Activated CD4-positive, alpha-beta memory T cell treated with anti-CD3 and anti-CD28 coated beads for 36 hours (primary cell): ENCODE measurements at places on chromosomes 13 and 19. TPM values are rescaled to one million over a fixed set of nuclear protein-coding genes. Genes with fewer than 3 reads are reported as not detected.

The RASGRP4 gene
- total RNA-seq = 7.4 TPM

The KLHL1 gene
- total RNA-seq = not detected

The ZNF221 gene
- total RNA-seq = 1.0 TPM

The PODNL1 gene
- total RNA-seq = 0.50 TPM

The IGSF23 gene
- total RNA-seq = not detected

GRCh38 chr19:40284501-40285352 is at the start of gene AKT2:
TSS of gene AKT2 (minus strand) at chr19:40285345. CDS start at chr19:40265267, 20,078 bp downstream.
- DNase-seq = peak; percentile 74

DNA sequence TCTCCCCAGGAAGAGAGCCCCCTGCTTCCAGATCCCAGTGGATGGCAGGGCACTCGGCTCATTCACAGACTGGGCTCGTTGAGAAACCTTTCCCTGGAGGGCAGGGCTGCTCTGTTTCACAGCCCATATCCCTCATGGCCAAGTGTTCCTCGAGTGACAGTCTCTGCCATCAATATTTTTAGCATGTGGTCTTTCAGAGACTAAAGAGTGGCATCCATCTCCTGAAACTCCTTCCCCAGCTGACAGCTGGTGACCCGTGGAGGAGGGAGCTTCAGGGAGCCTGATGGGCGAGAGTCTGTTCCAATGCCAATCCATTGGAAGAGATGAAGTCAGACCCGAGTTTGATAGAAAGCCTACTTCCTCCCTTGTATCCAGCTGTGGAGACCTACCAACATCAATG is 30.7 kb upstream of the ALOX5AP start:
- DNase-seq = no peak

GRCh38 chr19:51331716-51332115 is 10.2 kb downstream of the VSIG10L start:
- DNase-seq = no peak

DNA sequence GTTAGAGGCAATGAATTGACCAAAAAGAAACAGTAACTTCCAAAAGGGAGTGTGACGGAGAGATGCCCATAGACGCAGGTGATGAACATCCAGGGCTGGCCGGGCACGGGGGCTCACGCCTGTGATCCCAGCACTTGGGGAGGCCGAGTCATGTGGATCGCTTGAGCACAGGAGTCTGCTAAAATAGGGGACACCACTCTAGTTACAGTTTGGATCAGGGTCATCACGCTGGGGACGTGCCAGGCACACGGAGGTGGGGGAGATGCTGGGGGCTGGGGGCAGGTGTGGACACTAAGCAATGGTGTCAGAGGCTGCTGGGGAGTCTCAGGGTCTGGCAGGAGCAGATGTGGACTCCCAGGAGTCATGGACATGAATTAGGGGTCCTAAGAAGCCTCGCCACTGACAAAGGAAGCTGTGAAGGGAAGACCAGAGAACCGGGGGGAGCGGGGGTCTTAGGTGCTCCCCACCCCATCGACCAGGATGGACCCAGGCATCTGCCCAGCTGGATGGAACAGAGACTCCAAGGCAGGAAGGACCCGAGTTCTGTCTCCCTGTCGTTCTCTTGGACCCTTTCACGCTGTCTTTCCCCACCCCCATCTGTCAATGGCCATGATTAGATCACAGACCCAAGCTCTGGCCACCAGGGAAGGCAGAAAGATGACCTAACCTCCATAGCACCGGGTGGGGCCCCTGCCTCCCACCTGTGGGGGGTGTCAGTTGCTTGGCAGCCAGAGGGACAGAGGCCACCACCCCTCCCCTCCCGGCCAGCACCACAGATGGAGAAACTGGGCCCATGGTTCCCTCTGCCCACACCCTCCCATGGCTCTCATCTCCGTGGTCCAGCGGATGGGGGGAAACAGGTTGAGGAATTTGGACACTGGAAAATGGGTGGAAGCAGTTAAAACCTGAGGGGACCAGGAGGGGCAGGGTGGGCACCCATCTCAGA is 19.6 kb downstream of the CCDC8 start:
- no peak for DNase-seq

DNA sequence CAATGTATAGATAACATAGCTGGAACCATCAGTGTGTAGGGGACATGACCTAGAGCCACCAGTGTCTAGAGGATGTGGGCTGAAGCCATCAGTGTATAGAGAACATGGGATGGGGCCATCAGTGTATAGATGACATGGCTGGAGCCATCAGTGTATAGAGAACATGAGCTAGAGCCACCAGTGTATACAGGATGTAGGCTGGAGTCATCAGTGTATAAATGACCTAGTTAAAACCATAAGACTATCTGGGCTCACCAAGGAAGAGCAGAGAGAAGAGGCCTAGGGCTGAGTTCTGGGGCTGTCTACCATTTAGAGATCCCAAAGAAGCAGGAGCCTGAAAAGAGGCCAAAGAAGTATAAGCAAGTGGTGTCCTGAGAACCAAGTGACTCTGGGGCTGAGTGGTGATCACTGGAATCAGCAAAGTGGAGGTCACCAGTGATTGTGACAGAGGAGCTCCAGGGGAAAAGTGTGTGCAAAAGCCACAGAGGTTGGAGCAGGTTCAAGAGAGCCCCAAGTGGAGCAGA is 41.0 kb downstream of the RFX2 start:
- DNase-seq = peak; percentile 20

GRCh38 chr13:86813198-86813597 is 858.0 kb upstream of the SLITRK5 start:
- no peak for DNase-seq

- no peak for DNase-seq
Observed at GRCh38 chr13:51044023-51044665, 66.9 kb downstream of the C13orf42 start.

DNA sequence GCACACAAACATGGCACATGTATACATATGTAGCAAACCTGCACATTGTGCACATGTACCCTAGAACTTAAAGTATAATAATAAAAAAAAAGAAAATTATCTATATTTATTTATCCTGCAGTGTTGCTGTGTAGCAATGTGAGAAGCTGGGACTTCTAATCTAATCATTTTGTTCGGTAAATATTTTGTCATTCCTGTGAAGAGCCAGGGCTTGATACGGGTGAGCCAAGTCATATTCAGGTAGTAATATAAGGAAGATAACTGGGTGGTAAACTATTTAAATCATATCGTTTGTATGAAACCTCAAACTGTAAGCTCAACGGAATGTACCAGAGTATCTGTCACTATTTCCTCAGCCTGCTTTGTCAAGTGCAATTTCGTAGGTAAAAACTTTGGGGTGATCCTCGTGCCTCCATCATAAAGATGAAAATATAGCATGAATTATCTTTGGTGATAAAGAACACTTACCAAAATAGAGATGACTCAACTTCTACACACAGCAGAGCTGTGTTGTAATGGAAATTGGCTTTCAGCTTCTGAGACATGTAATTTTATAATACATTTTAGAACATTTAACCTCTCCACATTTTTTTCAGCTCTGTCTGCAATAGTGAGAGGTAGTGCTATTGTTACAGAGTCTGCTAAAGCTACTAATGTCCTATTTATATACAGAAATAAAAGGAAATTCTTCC is 92.9 kb downstream of the PCDH9 start:
- DNase-seq = no peak

- no peak for DNase-seq
Observed at GRCh38 chr13:112895521-112896465, 73.2 kb upstream of the MCF2L start.

DNA sequence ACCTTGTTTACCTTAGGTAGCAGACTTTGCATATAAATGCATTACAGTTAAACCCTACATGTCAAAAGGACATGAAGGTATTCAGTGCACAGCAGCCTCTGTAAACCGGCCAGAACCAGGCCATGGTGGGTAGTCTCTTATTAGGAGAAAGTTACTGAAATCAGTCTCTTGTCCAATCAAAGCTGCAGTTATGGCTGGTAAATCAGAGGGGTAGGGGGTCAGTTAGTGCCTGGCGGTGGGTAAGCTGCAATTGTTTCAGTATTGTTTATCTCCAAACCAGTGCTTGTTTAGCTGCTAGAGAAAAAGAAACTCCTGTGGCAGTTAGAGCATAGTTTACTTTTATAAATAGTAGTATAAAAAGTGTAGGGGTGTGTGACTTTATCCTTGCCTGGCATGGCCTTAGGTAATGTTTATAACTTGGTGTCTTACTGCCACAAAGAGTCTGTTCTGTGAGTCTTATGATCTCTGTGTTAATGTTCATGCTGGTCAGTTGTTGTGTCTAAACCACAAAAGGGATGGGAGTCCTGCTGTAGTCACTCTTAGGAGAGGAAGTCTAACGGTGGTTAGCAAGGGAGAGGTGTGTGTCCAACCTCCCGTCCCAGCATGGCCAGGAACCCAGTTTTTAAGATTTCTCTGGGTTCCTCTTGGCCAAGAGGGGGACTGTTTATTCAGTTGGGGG is 28.0 kb downstream of the CHST8 start:
- no peak for DNase-seq

- no peak for DNase-seq
Observed at GRCh38 chr19:30671622-30672051, 299.5 kb downstream of the ZNF536 start.

DNA sequence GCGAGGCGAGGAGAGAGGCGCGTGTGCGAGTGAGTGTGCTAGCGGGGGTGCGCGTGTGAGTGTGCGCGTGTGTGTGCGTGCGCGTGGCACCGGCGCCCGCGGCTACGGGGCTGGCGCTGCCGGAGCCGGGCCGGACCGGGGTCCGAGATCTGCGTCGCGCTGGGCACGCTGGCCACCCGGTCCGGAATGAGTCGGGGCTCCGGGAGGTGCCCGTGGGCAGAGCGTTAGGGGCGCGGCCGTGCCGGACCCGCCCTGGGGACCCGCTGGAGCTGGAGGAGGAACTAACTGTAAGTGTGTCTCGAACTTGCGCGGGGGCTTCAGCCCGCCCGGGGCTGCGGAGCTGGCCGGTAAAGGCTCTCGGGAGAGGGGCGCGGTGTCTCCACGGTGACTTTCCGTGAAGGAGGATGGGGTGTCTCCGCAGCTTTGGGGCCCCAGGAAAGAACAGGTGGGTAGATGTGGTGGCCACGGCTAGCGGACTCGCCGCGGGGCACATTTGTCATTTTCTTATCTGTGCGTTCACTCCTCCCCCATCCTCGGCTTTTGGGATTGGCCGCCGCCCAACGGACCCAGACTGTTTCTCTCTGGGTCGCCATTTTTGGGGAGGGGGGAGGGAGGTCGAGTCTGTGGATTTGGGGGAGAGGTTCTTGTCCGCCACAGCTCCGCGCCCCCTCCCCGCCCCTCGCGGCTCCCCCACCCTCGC is 10.1 kb upstream of the SOX1 start:
- DNase-seq = no peak

GRCh38 chr19:570937-571565 is 1.3 kb upstream of the BSG start:
- DNase-seq = peak; percentile 75
